ENCODE measurements at places on chromosomes 11 and 22.

GRCh38 chr11:121304759-121305158, 12.2 kb downstream of the SC5D start:
- no peak for DNase-seq

GRCh38 chr11:42170601-42171000, 711.1 kb upstream of the LRRC4C start:
- no peak for DNase-seq

DNA sequence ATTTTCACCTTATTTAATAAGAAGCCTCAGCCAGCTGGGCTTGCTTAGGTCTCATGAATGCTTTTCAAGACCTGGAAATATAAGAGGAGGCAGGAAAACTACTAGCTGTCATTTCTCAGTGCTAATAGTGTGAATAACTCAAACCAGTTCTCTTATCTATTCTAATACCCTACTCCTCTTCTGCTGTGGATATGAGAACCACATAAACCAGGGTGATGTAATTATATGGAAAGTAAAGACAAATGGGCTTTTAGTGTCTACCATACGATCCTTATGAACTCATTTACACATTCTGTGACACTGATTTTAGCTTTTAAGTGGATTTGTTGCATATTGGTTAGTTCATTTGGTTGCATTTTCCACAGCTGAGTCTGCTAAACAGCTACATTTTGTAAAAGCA, 8.6 kb downstream of the PDGFD start:
- DNase-seq = no peak

GRCh38 chr11:102085864-102086551, 24.2 kb upstream of the YAP1 start:
- no peak for DNase-seq

Measured in activated CD8-positive, alpha-beta memory T cell treated with anti-CD3 and anti-CD28 coated beads for 4 hours (primary cell).